Suprapubic skin (tissue), 4 donors: ENCODE measurements at places on chromosomes 5 and 9.

- no peak for DNase-seq
Measured at GRCh38 chr5:98102936-98103335, 670.5 kb upstream of the RGMB start.

- no peak for DNase-seq
Measured at GRCh38 chr9:21848615-21849014, 46.2 kb downstream of the MTAP start.

DNA sequence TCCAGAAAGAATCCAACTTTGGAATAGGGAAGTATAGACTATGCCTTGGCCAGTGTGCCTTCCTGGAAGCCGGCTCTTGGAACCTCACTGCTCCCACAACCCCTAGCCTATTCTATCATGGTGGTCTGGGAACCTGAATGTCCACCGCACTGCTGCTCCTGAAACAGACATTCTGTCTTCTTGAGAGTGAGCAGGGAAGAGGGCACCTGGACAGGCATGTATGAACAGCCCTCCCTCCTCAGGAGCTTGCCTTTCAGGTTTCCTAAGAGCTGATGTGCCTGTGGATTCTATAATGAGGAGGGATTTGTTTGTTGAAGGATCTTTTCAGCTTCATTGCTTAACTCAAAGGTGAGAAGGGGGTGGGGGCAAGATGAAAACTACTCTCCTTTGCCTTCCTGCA is 55.1 kb upstream of the XPA start:
- DNase-seq, result no peak

DNA sequence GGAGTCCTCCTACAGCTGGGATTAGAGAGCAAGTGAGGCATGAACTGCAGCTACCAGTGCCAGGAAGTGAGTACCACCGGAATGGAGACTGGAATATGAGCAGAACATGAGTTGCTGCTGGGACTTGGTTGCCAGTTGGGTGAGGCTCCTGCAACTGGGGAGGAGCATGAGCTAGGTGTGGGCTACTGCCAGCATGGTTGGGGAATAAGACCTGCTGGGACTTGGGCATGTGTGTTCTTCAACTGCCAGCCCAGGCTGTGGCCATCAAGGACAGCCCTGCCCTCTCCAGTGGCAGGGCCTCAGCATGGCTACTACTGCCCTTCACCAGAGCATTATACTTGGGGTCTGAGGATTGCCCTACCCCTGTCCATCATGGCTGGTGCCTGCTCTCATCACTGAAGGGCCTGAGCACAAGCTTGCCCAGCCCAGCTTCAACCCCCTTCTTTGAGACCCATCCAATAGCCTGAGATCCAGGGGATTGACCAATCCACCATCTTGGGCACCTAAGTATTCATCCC is 665.0 kb downstream of the ELAVL2 start:
- no peak for DNase-seq

DNA sequence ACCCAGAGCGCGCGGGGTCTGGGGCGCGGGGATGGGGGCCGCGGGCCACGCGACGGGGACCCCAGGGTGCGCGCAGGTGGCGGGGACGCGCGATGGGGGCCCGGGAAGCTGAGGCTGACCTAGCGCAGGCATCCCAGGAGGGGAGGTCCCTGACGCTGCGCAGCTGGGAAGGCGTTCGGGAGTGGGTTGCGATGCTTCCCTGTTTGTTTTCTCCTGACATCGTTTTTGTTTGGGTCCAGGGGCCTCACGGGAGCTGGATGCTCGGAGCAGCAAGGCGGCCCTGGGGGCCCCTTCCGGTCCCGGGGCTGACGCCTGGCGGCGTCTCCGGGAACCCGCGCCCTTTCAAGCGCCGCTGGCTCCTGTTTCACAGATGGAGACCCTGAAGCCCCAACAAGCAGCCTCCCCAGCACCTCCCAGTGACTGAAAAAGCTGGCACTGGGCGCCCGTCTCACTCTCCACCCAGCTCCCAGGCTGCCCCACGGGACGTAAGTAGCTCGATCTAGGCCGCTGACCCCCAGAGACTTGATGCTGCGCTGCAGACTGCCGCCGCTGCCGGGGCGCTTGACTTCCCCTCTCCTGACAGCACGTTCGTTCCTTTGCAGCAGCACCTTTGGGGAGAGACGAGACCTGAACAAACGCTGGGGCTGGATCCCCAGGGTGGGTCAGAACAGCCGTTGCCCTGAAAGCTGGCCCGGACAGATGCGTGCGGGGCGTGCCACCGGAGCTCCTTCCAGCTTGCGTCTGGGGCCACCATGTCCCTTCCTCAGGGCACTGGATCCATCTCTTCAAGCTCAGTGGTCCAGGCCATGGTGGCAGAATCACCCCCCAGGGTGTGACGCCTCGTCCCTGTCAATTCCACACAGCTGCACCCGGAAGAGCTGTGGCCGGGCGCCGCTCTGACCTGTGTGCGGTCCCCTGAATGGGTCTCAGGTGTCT is 593 bp downstream of the BRD3OS start:
- no peak for DNase-seq

GRCh38 chr5:23385036-23385435 is 122.4 kb upstream of the PRDM9 start:
- no peak for DNase-seq

DNA sequence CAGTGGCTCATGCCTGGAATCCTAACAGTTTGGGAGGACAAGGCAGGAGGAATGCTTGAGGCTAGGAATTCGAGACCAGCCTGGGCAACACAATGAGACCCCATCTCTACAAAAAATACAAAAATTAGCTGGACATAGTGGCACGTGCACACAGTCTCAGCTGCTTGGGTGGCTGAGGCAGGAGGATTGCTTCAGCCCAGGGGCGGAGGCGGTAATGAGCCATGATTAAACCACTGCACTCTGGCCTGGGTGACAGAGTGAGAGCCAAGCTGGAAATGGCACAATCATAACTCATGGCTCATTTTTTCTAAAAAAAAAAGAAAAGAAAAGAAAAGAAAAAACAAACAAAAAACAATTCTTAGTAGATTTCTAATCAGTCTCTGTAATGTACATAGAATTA is 446.2 kb downstream of the ELAVL2 start:
- DNase-seq, result no peak

GRCh38 chr5:96821260-96821916 is 13.6 kb upstream of the ERAP1 start:
- no peak for DNase-seq

DNA sequence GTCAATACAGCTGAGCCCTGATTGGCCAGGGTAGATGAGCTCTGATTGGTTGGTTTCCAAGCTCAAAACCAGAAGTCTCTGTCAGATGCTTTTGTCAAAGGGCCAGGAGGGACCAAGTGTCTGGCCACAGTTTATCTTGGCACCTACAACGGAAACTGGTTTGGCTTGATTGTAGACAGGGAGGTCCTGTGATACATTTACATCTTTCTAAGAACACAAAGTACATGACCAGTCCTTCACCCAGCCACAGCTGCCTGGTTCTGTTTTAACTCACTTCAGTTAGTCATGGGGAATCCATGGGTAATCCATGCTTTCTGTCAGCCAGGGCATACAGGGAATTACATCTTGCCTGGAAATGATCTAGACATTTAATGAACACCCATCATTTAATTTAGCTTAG is 171.2 kb downstream of the SLC12A2 start:
- DNase-seq, result no peak

DNA sequence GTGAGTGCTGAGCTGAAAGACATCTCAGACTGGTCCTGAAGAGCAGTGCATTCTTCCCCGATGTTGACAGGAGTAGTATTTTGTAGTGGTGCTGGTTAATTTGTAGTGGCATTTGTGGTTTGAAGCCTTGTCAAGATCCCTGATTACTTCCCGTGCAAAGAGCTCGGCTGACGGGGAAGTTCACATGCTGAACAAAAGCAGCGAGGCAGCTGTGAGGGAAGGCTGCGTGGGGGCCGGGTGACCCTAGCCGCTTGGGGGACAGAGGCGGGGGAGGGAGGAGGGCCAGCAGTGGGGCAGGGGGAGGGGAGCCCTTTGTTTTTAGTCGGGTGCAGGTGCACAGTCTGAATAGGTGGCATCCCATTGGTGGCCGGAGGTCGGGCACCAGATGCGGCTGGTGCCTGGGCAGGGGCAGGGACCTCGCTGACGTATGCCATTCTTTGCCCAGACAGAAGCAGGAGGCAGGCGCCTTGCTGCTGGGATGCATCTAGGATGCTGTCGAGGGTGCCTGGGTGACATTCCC is 64.7 kb downstream of the CRB2 start:
- peak; percentile 28 for DNase-seq

GRCh38 chr5:102922111-102922720 is 167.1 kb downstream of the PAM start:
- no peak for DNase-seq

DNA sequence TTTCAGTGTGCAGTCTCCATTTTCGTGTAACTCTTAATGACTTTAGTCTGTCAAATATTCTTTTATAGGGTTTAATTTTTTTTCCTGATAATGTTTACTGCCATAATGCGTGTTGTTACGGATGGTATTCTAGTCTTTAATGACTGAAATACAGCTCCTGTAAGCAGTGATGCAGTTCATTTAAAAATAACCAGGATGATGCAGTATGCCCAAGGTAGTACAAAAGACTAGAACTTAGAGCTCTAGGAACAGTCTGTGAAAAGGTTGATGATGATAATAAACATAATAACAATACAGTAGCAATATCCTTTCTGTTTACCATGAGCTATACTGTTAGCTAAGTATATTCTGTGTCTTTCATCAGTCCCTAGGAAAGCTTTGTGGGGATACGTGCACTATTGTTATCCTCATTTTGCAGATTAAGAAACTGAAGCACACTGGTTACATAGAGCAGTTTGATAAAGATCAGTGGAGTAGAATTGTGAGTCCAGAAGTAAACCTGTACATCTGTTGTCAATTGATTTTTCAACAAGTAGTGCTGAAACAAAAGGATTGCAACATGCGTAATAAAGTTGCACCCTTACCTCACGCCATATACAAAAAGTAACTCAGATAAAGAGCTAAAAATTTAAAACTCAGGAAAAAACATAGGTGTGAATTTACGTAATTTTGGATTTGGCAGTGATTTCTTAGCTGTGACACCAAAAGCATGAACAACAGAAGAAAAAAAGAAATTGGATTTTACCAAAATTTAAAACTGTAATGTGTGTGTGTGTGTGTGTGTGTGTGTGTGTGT is 64.5 kb downstream of the MTREX start:
- no peak for DNase-seq

DNA sequence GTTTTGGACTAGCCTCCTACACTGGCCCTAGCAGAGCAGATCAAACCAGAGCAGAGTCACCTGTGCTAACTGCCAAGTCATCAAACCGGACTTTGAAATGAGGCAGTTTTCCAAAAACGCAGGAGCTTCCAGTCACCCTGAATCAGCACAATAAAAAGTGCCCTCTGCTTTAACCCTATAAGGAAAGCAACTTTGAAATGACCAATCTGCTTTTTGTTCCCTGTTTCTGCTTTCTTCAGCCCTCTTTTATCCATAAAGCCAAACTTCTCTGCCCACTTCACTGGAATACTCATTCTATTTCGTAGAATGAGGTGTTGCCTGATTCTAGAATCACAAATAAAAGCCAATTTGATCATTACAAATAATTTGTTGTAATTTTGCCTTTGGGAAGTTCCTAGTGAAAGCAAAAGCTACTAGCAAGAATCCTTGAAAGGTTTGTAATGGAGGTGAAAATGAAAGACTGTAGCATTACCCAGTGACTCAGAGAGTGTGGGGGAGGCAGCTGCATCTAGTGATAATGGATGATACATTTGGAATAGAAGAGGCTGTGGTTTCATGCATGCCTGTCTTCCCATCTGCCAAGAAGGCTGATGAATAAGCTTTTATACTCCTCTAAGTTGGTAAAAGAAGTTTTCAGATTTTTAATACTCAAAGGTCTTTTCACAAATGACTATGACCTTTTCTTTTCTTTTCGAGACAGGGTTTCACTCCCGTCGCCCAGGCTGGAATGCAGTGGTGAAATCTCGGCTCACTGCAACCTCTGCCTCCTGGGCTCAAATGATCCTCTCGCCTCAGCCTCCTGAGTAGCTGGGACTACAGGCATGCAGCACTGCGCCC is 14.9 kb downstream of the SPAAR start:
- DNase-seq, result no peak

DNA sequence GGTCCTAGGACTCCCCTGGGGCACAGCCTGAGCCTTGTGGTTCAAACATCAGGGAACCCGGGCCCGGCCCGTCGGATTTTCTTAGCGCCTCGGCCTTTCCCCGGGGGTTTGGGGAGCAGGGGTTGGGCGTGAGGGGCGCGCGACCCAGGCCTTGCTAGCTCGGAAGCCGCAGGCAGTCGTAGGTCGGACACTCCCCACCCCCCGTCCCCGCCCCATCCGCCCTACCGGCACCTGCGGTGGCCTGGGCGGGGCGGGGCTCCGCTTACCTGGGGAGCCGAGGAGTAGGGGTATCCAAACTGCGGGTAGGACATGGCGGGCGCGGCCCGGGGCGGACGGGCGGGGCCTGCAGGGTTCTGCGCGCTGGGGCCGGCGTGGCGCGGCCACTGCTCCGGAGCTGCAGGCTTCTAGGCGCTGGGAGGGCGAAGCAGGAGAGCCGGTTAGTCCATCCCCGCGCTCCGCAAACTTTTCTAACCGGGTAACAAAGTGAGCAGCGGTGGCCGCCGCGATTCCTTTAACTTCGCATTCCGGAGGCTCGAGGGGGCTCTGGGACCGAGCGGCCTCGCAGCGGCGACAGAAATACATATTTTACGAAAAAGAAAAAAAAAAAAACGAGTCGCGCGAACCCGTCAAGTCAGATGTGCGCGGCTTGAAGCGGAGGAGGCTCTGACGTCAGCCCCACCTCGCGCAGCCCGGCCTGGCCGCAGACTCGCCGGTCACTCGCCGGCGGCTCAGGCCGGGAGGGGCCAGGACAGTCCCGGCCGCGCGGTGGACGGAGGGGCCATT is at the start of gene IRX4:
TSS of gene IRX4 (minus strand) at position 589 of the 783 bp plus-strand sequence. CDS start at position 311, 278 bp downstream.
- no peak for DNase-seq

- DNase-seq, result no peak
Measured at GRCh38 chr9:69965416-69966145, 78.1 kb upstream of the MAMDC2 start.

- DNase-seq, result no peak
Measured at GRCh38 chr5:14995229-14995628, 123.7 kb upstream of the ANKH start.

DNA sequence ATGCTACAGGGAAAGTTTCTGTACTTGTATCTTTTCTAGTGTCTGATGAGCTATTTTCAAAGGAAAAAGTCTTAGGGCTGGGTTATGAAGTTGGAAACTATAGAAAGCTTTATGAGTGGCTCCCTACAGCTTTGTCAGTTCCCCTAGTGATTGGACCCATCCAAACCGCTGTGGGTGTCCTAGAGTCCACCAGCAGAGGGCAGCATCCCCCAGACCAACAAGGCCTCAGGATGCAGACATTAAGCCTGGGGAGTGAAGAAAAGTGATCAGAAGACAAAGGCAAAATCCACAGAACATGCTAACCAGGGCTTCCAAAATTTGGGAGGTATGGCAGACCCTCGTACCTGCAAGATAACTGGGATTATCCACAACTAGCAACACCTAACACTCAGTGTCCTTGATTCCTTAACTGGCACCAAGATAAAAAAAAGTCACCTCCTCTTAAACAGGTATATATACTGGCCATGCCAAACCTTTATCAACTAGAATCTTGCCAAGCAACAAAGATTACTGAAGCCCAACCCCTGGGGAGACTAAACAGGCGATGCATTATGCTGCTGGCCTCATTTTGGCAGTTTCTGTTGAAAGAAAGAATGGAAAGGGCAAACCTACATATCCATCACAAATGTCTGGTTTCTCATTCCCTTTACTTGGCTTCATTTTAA is 110.4 kb upstream of the NR5A1 start:
- peak; percentile 75 for DNase-seq

GRCh38 chr5:167945542-167946384 is 345.7 kb upstream of the WWC1 start:
- no peak for DNase-seq

- no peak for DNase-seq
Measured at GRCh38 chr9:83554278-83554677, 16.1 kb upstream of the FRMD3 start.
